ENCODE measurements at places on chromosomes 11 and 22.

DNA sequence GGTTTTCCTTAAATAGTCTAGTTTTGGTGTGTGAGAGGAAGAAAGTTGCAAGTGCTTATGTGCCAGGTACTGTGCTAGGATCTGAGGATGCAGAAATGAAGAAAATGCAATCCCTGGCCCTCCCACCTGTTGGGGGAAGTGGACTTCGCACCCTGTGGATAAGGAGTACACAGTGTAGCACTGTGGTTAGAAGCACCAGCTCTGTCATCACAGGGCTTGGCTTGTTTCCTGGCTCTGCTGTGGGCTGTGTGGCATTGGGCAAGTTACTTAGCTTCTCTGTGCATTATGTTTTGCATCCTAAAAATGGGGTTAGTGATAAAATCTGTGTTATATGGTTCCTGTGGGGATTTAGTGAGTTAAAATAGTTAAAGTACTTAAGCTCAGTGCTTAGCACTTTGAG lies 68.2 kb downstream of the ENDOD1 start:
- DNase-seq, result no peak

GRCh38 chr11:134640536-134640935 lies 228.5 kb upstream of the B3GAT1 start:
- no peak for DNase-seq

- DNase-seq, result no peak
Observed at GRCh38 chr11:34824425-34824824, 91.8 kb downstream of the APIP start.

- no peak for DNase-seq
Observed at GRCh38 chr11:57549983-57550382, 12.6 kb downstream of the SMTNL1 start.

GRCh38 chr22:17922925-17923903 lies 101.1 kb downstream of the MICAL3 start:
- no peak for DNase-seq

DNA sequence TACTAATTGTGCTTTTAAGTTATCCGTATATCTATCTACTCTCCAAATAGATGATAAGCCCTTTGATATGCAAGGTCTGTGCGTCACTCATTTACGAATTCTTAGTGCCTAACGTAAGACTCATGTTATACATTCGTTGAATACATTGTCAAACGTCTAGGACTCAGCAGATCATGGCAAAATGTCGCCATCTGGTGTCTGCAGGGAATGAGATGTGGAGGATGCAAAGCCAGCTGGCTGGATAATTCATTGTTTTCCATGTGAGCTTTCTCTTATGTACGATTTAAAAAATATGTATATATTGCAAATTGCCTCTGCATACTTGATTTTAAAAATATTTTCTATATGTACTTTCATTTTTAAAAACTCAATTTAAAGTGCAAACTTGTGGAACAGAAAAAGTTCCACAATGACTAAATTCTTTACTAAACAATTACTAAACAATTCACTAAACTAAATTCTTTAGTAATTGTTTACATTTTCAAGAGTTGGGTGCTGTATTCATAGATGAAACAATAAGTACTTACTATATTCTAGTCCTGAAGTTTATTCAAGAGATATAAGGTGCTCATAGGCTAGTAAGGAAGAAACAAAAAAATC lies 33.8 kb downstream of the ZNF202 start:
- DNase-seq, result peak; percentile 40

DNA sequence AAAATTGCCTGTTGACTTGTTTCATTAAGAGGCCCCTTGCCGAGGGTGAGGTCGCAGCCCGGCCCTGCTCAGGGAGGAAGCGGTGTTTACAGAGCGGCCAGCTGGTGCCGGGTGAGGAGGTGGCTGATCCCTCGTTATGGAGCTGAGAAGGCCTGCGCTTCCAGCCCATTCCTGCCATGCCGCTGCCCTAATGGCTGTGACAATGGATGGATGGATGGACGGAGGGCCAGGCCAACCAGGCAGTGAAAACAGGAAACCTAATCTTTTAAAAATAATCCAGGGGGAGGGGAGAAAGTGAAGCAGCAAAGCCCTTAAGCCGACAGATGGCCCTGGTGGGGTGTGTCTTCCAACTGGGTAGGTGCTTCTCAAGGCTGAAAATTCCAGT lies 38.5 kb downstream of the BCR start:
- no peak for DNase-seq

DNA sequence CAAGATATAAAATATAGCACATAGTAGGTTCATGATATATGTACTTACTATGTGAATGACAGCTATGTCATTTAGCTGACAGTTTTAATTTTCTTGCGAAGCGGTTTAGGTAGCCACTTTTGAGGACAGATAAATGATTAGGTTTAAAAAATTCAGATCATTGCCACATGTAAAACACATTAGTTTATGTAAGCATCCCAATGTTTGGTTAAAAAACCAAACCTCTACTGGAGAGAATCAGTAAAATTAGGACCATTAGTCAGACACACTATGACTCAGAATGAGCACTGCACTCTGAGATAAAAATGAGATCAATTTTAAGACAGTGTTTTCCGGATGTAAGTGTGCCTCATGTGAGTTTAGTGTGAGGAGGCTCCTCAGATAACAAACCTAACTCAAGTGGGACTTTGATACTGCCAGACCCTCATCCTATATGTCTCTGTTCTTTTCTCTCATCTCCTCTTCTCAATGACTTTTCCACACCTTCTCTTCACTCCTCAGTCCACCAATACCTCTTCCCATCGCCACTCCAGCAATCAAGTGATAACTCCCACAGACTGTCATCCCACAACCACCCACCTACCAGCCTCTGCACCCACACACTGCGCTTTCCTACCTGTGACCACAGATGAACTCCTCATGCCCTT lies 6.8 kb upstream of the OR2AT4 start:
- DNase-seq, result no peak

GRCh38 chr11:107830915-107831540 lies 27.6 kb downstream of the SLC35F2 start:
- DNase-seq, result no peak

DNA sequence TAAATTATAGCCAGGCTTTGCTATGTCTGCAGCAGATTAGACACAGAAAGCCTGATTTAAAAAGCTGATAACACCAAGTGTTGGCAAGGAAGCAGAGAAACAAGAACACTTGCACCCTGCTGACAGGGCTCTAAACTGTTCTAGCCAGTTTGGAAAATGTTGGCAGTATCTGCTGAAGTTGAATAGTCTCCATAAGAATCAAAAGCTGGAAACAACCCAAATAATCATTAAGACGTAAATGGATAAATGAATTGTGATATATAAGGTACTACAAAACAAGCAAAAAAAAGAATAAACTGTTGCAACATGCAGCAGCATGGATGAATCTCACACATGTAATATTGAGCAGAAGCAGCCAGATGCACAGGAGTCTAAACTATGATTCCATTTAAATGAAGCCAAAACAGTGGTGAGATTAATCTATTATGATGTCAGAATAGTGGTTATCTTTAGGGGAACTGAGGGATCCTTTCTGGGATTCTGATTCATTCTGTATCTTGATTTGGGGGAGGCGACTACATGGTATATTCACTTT lies 40.4 kb upstream of the ADORA2A start:
- DNase-seq, result no peak

DNA sequence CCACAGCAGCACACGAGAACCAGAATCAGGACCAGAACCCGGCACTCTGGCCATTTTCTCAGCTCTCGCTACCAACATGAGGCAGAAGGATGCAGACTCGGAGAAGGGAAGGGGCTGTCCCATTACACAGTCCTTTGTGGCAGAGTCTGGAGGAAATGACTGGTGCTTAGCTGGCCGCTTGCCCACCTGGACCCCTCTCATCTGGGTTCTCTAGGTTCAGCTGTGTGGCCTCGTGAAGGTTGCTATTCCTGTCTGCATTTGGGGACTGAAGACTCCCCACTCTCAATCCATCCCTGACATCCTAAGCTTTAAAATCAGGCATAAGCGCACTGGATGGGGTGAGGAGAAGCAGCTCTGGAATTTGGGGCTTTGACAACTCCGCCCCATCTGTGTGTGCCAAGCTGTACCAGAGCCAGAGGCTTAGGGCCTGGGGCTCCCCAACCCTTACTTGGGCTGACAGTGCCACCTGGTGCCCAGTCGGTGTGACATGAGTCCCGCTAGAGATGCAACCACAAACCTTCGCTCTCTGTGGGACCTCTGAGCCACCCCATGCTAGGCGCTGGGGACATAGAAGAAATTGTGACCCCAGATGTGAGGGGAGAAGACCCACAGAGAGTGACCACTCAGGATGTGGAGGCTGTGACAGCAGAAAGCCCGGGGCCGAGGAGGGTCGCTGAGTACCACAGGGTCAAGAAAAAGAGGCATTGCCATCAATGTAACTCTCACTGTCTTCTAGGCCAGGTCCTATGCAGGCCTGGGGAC lies 35.8 kb upstream of the FCHSD2 start:
- DNase-seq, result peak; percentile 74

DNA sequence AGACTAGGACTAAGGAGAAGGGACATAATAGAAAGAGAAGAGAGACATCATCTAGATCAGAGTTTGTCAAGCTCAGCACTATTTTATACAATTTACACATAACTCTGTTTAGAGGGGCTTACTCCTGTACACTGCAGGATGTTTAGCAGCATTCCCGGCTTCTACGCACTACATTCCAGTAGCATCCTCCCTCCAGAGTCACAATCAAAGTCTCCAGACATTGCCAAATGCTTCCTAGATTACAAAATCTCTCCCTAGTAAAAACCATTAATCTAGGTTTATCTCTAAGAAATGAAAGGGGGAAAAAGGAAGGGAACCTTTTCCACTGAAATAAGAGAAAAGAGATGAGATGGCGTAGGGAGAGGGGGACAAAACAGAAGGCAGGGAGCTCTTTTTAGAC lies 4.0 kb downstream of the USP28 start:
- no peak for DNase-seq

DNA sequence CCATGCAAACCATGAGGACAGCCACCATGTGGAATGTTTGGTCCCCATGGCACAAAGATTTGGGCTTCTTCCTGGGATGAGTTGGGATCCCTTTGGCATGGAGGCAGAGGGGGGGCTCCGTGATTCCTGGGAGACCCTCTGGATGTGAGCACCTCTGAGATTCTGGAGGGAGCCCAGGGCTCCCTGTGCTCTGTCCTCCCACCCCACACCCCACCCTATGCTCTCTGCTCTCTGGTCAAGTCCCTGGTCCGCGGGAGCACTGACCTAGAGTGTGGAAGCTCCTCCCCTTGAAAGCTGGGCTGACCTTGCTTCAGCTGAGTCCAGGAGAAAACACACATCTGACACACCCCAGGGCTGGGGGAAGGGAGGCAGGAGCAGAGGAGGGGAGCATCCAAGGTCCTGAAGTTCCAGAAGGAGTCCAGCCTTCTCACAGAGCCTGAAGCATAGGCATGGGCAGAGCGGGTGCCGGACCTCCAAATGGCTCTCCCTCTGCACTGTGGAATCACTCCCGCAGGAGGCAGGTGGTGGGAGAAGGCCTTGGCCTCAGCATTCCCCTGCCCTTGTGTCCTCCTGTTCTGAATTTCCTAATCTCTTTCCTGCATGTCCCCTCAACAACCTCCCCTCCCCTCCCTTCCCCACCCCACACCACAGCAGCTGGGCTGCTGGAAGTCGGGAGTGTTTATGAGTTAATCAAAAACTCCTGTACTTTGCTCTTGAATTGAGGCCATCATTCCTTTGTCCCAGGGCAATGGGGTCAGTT lies 25.7 kb upstream of the OAF start:
- no peak for DNase-seq

DNA sequence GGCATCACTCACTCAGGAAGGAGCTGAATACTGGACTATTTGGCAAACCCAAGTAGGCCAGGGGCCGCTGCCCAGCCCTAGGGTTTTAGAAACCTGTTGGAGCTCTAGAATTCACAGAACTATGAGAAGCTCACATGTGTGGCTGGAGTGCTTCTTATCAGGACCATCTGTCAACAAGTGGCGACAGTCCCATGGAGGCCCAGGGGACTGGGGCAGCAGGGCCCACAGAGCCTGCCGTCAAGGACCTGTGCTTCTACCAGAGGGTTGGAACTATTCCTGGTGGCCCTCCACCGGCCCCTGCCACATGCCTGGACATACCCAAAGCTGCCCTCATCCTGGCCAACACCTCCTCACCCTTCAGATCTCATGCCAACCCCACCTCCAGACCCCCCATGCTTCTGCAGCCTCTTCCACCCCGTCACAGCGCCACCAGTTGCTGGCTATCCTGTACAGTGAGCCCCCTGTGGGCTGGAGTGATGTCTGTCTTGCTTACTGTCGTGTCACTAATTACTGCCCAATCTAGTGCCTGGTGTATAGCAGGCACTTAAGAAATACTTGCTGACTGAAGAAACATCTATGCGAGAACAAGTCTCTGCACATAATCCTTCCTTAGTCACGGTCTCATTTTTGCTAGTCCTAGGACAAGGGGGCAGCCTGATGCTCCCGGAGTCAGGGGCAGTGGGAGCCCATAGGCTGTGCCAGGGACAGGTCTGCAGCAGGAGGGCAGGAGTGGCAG lies 27.2 kb upstream of the RASL10A start:
- no peak for DNase-seq

All from stimulated activated CD4-positive, alpha-beta T cell treated with anti-CD3 and anti-CD28 coated beads, Interleukin-12 subunit alpha, Interleukin-12 subunit beta, amount 100 ng/mL, for 4 hours (primary cell).